Neural progenitor cell (in vitro differentiated cells): ENCODE measurements at places on chromosomes 12 and 14.
A peak's percentile ranks its signal among the peaks of the same experiment; 100 is the strongest.

DNA sequence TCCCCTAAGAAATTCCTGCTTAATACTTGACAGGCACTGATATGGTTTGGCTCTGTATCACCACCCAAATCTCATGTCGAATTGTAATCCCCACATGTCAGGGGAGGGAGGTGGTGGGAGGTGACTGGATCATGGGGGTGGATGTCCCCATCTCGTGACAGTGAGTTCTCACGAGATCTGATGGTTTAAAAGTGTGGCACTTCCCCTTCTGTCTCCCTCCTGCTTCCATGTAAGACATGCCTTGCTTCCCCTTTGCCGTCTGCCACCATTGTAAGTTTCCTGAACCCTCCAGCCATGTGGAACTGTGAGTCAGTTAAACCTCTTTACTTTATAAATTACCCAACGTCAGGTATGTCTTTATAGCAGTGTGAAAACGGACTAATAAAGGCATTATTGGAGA, 198.0 kb downstream of the FOXN3 start:
- DNase-seq = no peak

DNA sequence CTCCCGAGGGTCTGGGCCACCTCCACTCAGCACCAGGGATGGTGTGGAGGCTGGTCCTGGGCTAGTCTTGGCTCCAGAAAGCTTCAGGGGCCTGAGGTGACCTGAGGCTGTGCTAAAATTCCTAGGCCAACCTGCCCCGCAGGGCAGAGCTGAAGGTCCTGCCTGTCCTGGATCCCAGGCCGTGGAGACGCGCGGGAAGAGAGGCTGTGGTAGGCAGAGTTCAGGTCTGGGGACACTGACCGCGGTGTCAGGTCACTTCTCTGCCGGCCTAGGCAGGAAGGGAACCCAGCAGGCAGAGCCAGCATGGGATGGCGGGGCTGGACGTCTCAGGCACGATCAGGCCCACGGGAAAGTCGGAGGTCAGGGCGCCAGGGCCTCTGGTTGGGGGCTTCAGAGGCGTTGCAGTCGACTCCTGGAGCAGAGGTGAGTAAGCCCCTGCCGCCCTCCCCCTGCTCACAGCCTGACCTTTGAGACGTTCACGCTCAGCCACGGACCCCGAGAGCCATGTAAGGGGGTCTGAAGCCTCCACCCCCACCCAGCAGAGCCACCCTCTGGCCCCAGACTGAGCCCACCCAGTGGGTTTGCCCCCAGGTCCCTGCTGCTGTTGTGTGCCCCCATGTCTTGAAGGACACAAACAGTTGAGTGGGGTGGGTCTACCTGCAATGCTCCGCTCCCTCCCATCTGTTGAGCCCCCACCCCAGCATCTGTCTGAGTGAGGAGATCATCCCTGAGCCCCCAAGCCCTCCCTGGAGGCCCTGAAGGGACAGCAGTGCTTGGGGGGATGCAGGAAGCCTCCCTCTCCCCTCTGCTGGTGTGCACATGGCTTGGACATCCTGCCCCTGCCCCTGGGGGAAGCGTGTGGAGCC, 142.7 kb downstream of the KIF26A start:
- DNase-seq = peak; percentile 30

GRCh38 chr12:84877340-84877739, 35.3 kb downstream of the SLC6A15 start:
- DNase-seq = no peak

DNA sequence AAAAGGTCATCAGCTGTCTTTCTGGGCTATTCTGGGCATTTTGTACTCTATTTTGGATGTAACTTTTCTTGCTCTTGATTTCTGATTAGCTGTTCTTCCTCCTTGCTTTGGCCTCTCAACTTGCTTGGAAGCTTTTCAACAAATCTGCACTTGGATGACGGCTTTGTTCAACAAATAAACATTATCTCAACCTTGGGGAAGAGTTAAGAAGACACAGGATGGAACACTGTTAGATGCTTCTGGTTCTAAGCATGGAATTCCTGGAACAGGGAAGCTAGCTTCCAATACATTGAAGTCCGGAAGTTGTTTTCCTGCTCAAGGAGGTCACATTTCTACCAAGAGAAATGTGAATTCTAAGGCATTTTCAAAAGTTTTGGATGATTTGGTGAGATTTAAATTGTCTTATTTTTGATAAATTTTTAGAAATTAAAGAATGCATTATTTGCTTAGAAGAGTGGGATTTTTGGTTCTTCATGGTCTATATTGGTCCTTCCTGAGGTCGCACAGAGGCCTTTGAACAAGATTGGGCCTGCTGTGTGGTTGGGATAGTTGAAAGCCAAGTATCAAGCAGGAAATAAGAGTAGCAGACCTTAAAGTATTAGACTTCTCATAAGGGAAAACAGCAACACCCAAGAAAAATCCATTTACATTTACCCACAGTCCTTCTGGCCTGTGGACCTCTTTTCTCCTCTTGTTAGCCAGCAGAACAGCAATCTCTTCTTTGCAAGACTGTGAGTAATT, 59.2 kb downstream of the PPFIBP1 start:
- DNase-seq = no peak

- no peak for DNase-seq
These were observed 1.1 kb downstream of the CCDC91 start for GRCh38 chr12:28191051-28192048.

DNA sequence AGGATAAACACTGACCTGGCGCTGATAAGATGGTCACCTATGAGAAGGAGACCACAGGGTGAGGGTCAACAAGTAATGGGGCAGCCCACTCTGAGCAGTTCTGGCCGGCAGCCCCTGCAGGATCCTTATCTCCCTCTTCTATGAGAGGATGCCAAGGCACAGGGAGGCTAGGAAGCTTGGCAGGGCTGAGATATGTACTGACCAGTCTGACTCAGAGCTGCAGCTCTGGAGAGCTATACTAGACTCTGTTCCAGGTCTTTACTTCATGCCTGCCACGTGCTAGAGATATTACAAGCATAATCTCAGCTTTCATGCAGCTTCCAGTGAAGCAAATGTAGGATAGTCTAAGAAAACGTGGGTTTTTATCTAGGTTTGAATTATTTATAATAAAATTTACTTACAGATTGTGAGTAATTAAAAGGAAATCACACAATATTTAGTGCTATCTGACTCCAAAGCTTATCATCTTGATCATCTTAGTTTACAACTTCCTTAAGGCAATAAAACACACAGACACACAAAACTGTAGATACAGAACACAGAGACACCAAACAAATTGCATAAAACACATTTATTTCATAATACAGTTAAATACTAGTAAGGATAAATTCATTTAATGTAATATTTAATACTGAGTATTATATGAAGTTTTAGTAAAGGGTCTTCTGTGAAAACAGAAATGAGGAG, 32.3 kb downstream of the GIT2 start:
- no peak for DNase-seq

DNA sequence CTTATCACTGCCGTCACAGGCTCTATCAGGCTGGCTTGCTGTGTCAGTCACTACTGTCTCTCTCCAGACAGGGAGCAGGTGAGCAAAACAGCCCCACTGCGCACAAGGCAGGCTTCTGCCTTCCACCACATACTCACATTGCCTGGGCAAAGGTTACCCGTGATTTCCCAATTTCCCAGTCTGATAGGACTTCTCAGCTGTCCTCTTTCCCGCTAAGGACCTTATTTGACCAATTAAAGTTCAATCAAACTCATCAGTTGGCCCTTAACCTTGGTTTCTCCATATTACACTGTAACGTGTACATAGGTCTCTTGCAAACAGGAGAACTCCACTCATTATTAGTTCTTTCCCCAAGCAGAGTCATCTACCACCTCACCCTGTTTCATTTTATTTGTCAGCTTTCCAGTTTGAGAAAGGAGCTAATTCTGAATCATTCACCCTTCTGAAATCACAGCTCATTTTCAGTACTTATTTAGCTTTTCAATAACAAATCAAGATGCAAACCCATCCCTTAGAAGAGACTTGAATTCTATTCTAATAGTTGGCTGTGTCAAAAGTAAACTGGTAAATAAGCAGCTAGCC, 170.8 kb downstream of the ESR2 start:
- DNase-seq = no peak

GRCh38 chr12:24904871-24905270, 44.0 kb downstream of the BCAT1 start:
- peak; percentile 50 for DNase-seq

DNA sequence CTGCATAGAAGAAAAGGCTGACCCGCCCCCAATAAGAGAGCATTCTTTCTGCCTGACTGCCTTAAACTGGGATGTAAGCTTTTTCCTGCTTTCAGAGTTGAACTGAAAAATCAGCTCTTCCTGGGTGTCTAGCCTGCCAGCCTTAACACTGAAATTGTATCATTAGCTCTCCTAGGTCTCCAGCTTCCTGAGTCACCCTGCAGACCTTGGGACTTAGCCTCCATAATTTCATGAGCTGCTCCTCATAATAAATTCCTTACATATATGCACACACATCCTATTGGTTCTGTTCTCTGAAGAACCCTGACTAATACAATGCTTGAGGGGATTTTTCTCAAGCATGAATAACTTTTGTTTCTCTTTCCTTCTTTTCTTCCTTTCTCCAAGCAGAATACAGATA, 76.4 kb upstream of the FAR2 start:
- DNase-seq = peak; percentile 43

- no peak for DNase-seq
These were observed 9.2 kb upstream of the GOLGA3 start for GRCh38 chr12:132837693-132838409.
